ENCODE measurements at places on chromosomes 1 and 21. TPM values are rescaled to one million over a fixed set of nuclear protein-coding genes. Genes with fewer than 3 reads are reported as not detected.

DNA sequence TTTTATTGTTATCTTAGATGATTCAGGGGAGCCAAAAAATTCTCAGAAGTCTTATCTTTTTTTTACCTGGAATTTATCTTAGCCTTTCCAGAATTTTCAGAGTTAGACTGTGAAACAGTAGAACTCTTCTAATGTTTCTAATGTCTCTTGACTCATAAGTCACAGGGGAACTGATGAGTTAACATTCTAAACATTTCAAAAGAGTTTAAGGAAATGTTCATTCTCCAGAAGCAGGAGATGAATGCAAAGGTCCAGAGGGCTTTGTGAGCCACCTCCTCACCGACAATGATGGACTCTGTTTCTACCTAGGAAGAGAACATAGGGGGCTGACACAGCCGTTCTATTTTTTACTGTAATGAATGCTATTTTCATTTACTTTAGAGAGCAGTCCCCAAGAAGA is 157.5 kb downstream of the BRINP2 start:
- DNase-seq, result no peak

- DNase-seq, result no peak
These were observed 523.5 kb upstream of the CAMK1G start for GRCh38 chr1:209059981-209060380.

DNA sequence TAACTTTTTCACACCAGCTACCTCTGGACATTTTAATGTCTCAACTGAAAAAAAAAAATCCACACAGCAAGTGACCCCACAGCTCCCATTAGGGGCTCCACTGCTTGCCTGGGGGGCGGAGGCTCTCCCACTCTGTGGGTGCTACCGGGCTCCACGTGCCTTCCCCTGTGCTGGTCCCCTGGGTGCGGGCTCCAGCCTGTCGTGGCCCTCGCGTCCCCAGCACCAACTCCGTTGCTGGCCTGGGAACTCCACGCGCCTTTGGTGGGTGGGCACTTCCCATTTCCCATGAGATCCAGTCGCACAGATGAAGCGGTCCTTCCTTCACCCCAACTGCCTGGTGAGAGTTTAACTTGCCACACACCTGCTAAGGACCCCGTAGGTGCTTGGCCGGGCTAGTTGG is 27.1 kb upstream of the GPR153 start:
- DNase-seq, result no peak

The RBP7 gene
- not detected for total RNA-seq

The PLA2G4A gene
- total RNA-seq, result not detected

Data from OCI-LY7 (cell line).